ENCODE measurements at places on chromosomes 11 and 22. TPM values are rescaled to one million over a fixed set of nuclear protein-coding genes. Genes with fewer than 3 reads are reported as not detected.

GRCh38 chr11:35734669-35735410 is 72.3 kb downstream of the TRIM44 start:
- DNase-seq = no peak

GRCh38 chr22:21710156-21710555 is 25.4 kb downstream of the YPEL1 start:
- DNase-seq = no peak

DNA sequence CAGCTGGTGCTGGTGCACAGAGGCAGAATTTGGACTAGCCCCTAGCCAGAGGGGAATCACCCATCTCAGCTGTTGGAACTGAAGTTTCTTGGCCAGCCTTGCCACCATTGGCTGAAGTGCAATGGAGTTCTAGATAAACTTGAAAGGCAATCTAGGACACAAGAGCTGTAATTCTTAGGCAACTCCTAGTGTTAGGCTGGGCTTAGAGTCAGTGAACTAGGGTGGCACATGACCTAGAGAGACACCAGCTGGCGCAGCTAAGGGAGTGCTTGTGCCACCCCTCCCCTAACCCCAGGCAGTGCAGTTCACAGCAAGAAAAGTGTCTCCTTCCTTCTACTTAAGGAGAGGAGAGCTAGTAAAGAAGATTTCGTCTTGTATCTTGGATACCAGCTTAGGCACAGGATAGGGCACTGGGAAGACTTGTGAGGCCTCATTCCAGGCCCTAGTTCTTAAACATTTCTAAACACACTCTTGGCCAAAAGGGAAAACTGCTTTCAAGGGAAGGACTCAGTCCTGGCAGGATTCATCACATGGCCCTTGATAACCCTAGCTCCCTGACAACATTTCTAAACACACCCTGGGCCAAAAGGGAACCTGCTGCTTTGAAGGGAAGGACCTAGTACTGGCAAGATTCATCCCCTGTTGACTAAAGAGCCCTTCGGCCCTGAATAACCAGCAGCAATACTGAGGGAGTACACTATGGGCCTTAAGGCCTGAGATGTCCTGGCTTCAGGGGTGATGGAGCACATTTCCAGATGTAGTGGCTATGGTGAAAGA is 53.4 kb downstream of the XRRA1 start:
- DNase-seq = no peak

Gene LIF
- total RNA-seq = 532 TPM

DNA sequence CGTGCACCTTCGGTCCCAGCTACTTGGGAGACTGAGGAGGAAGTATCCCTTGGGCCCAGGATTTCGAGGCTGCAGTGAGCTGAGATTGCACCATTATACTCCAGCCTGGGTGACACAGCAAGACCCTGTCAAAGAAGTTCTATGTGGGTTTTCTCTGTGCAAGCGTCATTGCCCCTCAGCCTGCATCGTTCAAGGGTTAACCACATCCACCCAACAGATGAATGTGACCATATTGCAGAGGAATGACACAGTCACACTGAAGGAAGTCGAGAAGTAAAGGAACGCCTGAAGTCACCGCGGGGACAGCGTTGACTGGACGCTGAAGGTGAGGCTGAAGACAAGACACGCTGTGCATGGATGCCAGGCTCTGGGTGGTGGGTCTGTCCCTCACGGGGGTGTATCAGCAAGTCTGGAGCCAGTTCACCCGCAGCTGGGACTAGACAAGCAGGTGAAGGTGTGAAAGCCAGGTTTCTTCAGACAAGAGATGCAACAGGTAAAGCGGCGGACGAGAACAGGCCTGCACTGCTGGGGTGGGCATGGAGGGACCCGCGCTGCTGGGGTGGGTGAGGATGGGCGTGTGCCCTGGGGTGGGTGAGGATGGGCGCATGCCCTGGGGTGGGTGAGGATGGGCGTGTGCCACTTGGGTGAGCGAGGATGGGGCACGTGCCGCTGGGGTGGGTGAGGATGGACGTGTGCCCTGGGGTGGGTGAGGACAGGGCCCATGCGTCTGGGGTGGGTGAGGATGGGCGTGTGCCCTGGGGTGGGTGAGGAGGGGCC is 36.5 kb upstream of the TOLLIP start:
- peak; percentile 65 for DNase-seq

- no peak for DNase-seq
These were observed 1078.0 kb downstream of the NTM start for GRCh38 chr11:132448334-132448995.

DNA sequence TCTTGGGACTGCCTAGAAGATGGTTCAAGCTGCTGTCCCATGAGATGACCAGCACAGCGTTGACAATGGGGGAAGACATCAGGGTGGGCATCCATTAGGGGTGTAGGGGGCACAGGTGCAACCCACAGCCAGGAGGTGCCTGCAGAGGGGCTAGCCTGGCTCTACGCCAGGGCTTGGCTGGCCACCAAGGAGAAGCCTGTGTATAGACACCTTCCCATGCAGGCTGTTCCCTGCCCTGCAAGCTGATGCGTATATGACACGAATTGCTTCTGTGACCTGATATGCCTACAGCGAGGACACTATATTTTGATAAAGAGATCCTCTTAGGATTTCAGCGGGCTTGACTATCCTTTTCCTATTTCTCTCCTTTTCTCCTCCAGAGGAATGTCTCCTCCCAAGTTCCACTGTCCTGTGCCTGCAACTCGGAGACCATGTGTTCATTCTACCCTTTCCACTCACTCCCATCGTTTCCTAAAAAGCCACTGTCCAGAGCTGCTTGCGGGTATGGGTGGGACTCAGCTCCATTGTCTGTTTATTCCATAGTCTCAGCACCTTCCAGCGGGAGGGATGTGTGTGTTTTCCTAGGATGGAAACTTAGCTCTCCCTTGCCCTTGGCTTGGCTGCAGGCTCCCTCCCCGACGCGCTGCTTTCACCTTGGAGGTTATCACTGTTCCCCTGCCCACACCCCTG is 56.1 kb downstream of the ST14 start:
- DNase-seq = peak; percentile 8

GRCh38 chr11:2841411-2842190 is 44.0 kb downstream of the CDKN1C start:
- no peak for DNase-seq

Gene CFAP300
- not detected for total RNA-seq

DNA sequence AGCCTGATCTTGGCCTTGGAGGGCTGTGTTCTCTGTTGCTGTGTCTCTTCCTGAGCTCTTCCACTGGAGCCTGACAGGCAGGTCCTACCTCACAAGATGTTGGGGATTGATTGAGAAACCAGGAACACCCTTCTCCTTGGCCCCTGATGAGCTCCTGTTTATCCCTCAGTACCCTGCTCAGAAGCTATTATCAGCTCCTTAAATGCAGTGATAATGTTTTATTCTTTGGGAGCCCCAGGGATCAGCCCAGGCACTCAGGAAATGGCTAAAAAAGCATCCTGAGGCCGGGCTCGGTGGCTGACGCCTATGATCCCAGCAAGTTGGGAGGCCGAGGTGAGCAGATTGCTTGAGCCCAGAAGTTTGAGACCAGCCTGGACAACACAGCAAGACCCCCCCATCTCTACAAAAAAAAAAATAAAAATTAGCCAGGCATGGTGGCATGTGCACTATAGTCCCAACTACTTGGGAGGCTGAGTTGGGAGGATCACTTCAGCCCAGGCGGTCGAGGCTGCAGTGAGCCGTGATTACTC is 4.9 kb upstream of the PHLDA2 start:
- DNase-seq = no peak

GRCh38 chr11:29353833-29354232 is 663.0 kb downstream of the KCNA4 start:
- no peak for DNase-seq

Gene SNX32
- total RNA-seq = 1.6 TPM

- no peak for DNase-seq
These were observed 69.8 kb downstream of the TRIM29 start for GRCh38 chr11:120068114-120068573.

GRCh38 chr22:44336962-44337677 is 24.4 kb upstream of the SHISAL1 start:
- DNase-seq = no peak

DNA sequence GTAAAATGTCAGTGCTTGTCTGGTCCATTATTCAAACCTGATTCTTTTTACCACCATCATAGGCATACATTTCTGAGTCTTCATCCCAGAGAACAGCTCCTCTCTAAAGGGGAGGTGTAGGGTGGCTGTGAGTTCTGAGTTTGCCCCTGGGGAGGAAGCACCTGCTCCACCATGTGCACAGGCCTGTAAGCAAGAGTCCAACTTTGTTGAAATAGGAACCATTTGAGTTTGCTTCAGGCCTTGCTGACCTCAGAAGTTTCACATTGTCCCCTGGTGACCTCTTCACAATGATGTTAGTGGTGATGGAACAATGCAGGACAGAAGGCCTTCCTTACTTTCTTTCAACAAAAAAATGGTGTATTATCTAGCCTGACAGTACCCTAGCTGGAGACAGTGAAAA is 54.6 kb upstream of the TOP3B start:
- peak; percentile 4 for DNase-seq

Gene DRD4
- total RNA-seq = 0.76 TPM

Gene CRY2
- 24.4 TPM for total RNA-seq

Gene RAB39A
- not detected for total RNA-seq

GRCh38 chr22:29327089-29327764 is 11.7 kb upstream of the RASL10A start:
- DNase-seq = no peak

- no peak for DNase-seq
These were observed 5.1 kb downstream of the FBLN1 start for GRCh38 chr22:45507798-45508197.

DNA sequence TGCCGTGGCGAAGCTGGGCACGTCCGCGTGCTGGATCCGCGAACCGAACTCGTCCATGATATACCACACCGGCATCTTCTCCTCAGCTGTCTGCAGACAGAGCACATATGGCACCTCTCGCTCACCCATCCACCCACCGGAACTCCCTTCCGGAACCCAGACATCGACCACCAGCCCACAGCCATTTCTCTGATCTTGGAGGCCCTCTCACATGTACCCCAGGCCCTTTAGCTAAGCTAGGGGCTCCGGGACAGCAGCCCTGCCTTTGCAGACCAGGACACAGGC is 7.1 kb downstream of the TTLL12 start:
- no peak for DNase-seq

DNA sequence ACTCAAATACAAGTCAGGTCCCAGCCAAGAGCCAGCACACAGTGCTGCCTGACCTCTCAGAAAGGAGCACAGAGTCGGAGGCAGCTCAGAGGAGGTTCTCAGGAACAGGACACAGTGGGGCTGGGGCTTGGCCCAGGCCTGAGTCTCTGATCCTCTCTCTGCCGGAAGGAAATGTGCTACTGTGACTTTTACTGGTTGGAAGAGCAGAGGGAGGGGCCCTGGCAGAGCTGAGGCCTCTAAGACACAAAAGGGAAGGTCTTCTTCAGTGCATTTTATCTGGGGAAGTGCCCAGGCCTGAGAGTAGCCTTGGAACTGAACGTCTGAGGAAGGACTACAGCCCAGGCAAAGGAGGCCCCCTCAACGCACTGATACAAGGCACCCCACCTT is 16.2 kb upstream of the CASTOR1 start:
- peak; percentile 81 for DNase-seq

DNA sequence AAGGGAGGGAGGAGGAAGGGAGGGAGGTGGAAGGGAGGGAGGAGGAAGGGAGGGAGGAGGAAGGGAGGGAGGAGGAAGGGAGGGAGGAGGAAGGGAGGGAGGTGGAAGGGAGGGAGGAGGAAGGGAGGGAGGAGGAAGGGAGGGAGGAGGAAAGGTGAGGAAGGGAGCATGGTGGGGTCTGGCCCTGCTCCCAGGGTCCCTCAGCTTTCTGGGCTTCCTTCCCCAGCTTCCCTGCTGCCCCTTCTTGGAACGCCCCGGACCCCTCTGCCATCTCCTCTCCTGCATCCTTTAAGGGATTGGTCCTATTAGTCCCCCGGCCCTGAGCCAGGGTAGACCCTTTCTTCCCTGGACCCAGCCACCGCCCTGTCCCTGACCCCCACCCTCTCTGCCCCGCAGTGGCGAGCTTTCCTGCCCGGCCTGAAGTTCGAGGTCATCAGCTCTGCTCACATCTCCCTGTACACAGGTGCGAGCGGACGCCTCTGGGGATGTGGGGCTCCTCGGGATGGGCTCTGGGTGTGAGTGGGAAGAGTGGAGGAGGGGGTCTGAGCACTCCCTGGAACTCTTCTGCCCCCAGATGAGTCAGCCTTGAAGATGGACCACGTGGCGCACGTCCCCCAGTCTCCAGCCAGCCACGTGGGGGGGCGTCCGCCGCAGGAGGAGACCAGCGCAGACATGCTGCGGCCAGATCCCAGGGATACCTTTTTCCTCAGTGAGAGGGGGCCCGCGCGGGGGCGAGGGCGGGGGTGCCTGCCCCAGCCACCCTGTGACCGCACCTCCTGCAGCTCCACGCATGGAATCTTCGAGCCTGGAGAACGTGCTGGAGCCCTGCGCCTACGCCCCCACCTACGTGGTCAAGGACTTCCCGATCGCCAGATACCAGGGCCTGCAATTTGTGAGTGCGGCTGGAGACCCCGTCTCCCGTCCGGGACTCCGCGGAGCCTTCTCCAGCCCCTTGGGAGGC is 6.0 kb downstream of the B4GALNT4 start:
- no peak for DNase-seq

GRCh38 chr11:8805296-8805695 is 105.7 kb upstream of the AKIP1 start:
- no peak for DNase-seq

Gene NXPE2
- not detected for total RNA-seq

DNA sequence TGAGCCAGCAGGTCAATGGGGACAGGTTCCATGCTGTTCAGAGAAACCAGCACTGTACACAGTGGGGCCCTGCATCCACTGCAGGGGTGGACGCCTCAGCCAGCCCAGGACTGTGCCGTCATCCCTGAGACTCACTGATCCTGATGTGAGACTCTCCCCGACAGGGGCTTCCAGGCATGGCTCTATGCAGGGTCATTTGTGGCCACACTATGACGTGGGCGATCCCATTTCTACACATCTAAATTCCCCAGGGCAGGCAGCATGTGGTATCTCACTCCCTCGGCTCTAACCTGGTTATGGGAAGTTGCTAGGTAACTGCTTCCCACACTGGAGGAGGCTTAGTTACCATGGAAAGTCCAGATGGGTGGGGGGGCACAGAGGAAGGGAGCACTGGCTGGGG is 14.2 kb upstream of the FAM83F start:
- DNase-seq = no peak

- no peak for DNase-seq
These were observed 471.1 kb downstream of the TBC1D22A start for GRCh38 chr22:47233316-47234243.

DNA sequence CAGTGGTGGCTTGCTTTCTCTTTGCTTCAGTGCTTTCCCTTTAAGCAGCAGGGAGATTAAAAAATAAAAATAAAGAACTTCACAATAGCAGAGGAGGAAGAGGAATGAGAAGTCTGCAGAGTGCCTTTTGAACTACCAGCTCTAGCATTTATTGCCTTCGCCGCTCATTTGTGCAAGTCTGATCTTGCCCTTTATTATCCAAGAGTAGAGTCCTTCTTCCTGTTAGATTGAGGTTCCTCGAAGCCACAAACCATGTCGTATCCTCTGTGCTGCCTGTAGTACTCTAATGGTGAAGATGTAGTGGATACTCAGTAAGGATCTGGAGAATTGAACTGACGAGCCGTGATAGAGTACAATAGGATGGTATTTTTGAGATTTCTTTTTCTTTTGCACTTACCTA is 101.2 kb upstream of the RAG2 start:
- no peak for DNase-seq
